ENCODE measurements at places on chromosomes 12 and 14. TPM values are rescaled to one million over a fixed set of nuclear protein-coding genes. Genes with fewer than 3 reads are reported as not detected.

- peak overlapping the region; percentile 85 for H3K4me3 ChIP-seq
- peak overlapping the region; percentile 97 for H3K27ac ChIP-seq
- DNase-seq, result peak; percentile 85
- peaks cover 62% of the 10 kb centered on the region for H3K36me3 ChIP-seq
- peaks cover 3% of the 10 kb centered on the region for H3K27me3 ChIP-seq
Observed at GRCh38 chr12:12723681-12724420, 6.7 kb downstream of the CDKN1B start.

GRCh38 chr14:75138492-75138891 is 11.6 kb upstream of the NEK9 start:
- DNase-seq, result no peak
- peak overlapping the region; percentile 49 for H3K4me3 ChIP-seq
- H3K36me3 ChIP-seq, result peaks cover 25% of the 10 kb centered on the region
- H3K27me3 ChIP-seq, result no peaks in the 10 kb centered on the region
- no peak overlapping the region for H3K27ac ChIP-seq

GRCh38 chr12:122005252-122005776 is 16.4 kb upstream of the BCL7A start:
- H3K27me3 ChIP-seq, result peaks cover 17% of the 10 kb centered on the region
- no peaks in the 10 kb centered on the region for H3K36me3 ChIP-seq
- H3K4me1 ChIP-seq, result peaks cover 10% of the 10 kb centered on the region

GRCh38 chr12:2501464-2502191 is 293.1 kb upstream of the FKBP4 start:
- peaks cover 8% of the 10 kb centered on the region for H3K4me1 ChIP-seq
- peaks cover 14% of the 10 kb centered on the region for H3K27me3 ChIP-seq
- H3K4me3 ChIP-seq, result no peak overlapping the region
- H3K36me3 ChIP-seq, result no peaks in the 10 kb centered on the region
- H3K27ac ChIP-seq, result no peak overlapping the region

GRCh38 chr14:70791971-70792370 is 17.3 kb downstream of the MAP3K9 start:
- peaks cover under 1% of the 10 kb centered on the region for H3K36me3 ChIP-seq
- no peak for DNase-seq
- H3K27me3 ChIP-seq, result no peaks in the 10 kb centered on the region

- no peaks in the 10 kb centered on the region for H3K27me3 ChIP-seq
- H3K36me3 ChIP-seq, result no peaks in the 10 kb centered on the region
- H3K27ac ChIP-seq, result no peak overlapping the region
- H3K4me1 ChIP-seq, result no peaks in the 10 kb centered on the region
Observed at GRCh38 chr14:25520821-25521220, 470.9 kb upstream of the STXBP6 start.

DNA sequence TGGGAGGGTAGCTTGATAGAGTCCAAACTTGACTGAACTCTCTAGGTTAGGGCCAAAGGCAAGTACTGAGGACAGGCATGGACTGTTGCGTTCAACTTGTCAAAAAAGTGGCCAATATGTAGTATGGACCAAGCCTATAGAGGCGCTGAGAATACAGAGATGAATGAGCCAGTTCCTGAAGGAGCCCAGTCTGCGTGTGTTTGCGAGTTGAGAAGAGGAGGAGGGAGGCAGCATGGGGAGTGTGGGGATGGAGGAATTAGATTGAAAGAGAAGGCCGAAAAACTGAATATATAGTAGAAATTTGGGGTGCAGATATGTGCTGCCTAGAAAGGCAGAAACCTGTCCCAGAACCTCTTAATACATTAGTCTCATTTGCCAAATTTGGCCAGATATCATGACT is 412.4 kb downstream of the PCNX1 start:
- H3K27ac ChIP-seq, result peak overlapping the region; percentile 99
- peak overlapping the region; percentile 96 for H3K4me3 ChIP-seq
- peaks cover 11% of the 10 kb centered on the region for H3K36me3 ChIP-seq
- H3K4me1 ChIP-seq, result peaks cover 34% of the 10 kb centered on the region
- no peak for DNase-seq

DNA sequence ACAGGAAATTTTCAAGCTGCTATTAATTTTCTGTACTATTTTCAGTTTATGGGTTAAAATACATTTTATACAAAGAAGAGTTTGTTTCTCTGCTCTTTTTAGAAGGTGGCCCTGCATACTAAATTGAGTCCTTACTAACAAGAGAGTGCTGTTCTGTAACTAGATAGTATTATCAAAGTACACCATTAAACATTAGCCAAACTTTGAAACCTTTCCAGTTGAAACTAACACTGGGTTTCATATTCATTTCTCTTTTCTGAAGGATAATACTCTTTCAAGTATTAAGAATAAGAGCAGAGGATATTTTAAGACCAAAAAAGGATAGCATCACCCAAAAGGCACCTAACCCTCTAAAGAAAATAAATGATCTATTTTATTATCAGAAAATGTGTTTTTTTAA is 47.2 kb downstream of the PEBP1 start:
- peaks cover 21% of the 10 kb centered on the region for H3K36me3 ChIP-seq
- no peak overlapping the region for H3K27ac ChIP-seq
- no peaks in the 10 kb centered on the region for H3K27me3 ChIP-seq
- H3K4me3 ChIP-seq, result no peak overlapping the region
- no peak for DNase-seq
- peaks cover 8% of the 10 kb centered on the region for H3K4me1 ChIP-seq

DNA sequence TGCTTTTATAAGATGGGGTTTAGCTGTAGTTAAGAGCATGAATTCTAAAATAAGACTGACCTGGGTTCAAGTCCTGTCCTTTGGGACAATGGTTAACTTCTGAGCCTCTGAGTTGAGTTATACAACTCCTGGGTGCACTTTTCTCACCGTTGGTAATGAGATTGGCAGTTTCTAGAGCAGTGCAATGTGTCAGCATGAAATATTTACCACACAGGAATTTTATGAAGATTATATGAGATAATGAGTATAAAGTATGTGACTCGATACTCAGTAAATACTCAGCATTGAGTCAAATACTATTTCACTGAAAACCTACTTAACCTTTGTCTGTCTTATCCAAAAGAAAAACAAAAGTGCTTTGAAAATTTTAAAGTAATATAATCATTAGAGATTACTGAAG is 214.2 kb downstream of the CPNE8 start:
- no peak for DNase-seq
- H3K27me3 ChIP-seq, result no peaks in the 10 kb centered on the region
- no peak overlapping the region for H3K4me3 ChIP-seq
- no peak overlapping the region for H3K27ac ChIP-seq
- no peaks in the 10 kb centered on the region for H3K4me1 ChIP-seq

DNA sequence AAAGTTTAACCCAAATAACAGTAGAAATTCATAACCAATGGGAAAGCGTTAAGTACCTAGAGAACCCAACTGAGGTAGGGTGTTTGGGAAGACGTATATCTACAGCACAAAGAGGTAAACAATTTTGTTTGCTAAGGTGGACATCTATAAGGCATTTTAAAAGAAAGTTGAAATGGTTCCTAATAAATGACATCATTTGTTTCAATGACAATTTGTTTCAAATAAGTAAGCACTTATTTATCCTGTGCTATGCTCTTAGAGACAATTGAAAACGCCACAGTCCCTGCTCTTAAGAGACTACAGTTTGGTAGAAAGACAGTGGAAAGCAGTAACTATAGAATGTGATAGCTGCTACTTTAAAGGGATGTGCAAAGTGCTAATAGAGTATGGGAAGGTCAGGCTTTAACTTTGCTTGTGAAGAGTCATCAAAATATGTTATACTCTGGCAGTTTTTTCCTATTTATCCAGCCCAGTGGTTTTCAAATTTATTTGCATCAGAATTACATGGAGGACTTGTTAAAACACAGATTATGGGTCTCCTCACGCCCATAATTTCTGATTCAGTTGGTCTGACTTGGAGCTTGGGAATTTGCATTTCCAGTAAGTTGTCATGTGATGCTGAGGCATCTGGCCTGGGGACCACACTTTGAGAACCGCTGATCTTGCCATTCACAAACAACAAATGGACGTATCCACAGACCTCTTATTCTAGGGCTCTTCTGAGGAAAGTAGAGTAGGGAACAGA is 19.6 kb upstream of the SMCO2 start:
- H3K4me1 ChIP-seq, result peaks cover 20% of the 10 kb centered on the region
- no peak overlapping the region for H3K4me3 ChIP-seq
- no peaks in the 10 kb centered on the region for H3K27me3 ChIP-seq
- DNase-seq, result no peak

GUCY2C gene
- not detected for total RNA-seq

TMED10 gene
- 192 TPM for total RNA-seq

COPS7A gene
- 44.8 TPM for total RNA-seq

SLC6A12 gene
- not detected for total RNA-seq

Data from activated CD4-positive, alpha-beta T cell treated with anti-CD3 and anti-CD28 coated beads, Interleukin-2, amount 10 ng/mL, durations not matched to agents 24 days and 14 days (primary cell).